Neuronal stem cell (in vitro differentiated cells): ENCODE measurements at places on chromosomes 16 and 17.

DNA sequence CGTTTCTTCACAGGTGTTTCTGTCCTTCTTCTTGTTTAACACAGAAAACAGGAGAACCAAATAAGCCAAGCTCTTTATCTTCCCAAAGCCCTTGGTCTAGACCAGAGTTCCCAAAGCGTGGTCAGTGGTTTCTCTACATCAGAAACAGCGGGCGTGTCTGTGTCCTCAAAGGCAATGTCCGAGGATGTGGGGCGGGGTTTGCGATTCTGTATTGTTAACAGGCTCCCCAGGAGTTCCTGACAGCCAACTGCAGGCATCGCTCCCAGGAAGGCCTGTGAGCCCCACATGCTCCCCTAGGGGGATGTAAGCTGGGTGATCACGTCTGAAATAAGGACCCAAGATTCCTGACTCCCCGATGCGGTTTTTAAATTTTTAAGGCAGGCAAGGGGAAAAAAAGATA is 28.4 kb upstream of the SLC25A19 start:
- no peak for DNase-seq

DNA sequence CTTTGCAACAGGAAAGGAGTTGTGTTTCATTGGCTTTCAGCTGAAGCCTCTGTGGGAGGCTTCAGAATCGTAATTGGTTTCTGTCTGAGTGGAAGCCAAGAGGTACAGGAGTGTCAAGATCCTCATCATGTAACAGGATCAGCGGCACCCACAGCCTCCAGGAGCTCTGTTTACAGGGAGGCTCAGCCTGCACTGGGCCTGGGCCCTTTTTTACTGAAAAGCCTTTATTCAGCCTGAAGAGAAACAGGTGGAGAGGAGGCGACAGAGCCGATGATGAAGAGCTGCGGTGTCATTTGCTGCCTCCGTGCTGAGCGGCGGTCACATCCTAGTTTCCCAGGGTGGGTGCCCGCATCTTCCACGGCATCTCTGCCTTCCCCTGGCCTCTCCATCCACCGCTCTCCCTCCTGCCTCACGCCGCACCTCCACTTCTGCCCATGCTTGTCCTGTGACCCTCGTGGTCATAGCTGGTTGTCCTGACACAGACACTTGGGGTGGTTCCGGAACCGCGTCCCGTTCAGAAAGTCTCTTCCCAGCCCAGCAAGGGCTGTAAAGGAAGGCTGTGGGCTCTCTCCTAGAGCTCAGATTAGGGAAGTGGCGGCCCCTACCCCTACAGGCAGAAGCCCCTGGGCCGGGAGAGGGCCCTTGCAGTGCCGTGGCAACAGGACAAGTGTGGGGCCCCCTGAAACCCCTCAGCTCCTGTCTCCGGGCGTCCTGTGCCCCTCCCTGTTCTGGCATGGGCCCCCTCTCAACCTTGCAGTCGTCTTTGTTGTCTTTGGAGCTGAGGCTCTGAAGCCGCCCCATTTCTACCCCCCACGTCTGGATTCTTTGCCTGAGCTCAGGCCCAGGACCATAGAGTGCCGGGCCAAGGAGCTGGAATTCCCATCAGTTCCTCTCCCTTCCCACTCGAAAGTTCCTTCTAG is 53.9 kb upstream of the CHMP6 start:
- no peak for DNase-seq

DNA sequence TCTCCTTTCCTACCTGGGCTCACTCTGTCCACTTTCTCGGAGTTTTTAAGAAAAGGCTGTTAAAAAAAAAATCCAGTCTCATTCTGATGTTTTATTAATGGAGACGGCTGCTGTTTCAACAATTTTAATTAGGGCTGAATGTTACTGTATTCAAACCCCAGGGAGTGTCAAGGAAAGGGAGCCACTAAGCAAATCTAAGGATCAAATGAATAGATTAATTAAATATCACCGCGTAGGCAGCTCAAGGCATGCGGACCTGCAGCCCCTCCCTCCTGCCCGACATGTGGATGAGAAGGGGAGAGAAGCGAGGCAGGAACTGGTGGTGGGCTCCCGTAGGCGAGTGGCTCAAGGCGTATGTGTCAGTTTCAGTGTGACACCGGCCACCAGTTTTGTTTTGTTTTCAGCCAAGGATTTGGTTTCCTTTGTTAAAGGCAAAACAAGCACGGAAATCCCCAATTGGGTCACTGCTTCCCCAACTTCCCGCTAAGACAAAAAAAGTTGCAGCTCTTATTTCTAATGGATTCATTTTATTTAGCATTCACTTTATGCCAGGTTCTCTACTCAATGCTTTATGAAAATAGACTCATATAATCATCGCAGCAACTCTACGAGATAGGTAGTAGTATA is 110.6 kb downstream of the GP2 start:
- no peak for DNase-seq

GRCh38 chr16:13697568-13697967 is 222.4 kb upstream of the ERCC4 start:
- DNase-seq, result no peak
